ENCODE measurements at places on chromosomes 5 and 9. TPM values are rescaled to one million over a fixed set of nuclear protein-coding genes. Genes with fewer than 3 reads are reported as not detected.

Gene MEIKIN
- total RNA-seq: not detected

Gene SPATA31D4
- not detected for total RNA-seq

Gene C9orf50
- not detected for total RNA-seq

Gene GPSM1
- total RNA-seq: 55.6 TPM

Gene HTR4
- 8.8 TPM for total RNA-seq

Gene FBLL1
- 0.21 TPM for total RNA-seq

Gene PCDHGA11
- total RNA-seq: 3.2 TPM

Gene SLC6A3
- not detected for total RNA-seq

Gene FOXD4L4
- 0.24 TPM for total RNA-seq

Gene BNIP1
- total RNA-seq: 11.0 TPM

Gene CDC20B
- not detected for total RNA-seq

GRCh38 chr5:56664025-56664424, 151.3 kb upstream of the MAP3K1 start:
- DNase-seq: no peak

DNA sequence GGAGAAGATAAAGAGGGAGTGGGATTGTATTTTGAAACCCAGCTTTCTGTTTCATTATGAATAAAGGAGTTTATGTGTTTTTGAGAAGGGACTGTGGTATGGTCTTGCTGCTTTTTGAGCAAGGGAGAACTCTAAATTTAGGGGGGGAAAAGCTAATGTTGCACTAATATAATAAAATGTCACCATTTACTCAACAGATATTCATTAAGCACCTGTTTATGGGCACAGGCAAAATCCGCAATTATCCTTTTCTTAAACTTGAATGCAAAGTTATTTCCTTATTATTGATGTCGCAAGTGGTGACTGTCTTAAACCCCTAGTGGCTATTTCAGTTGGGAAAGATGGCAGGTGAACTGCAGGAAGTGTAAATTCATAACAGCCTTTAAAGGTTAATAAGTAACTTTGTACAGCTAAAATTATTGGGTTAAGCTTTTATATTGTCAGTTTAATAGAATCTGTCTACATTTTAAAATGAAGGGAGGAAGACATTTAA, 1.5 kb downstream of the CDC42SE2 start:
- DNase-seq: no peak

GRCh38 chr9:27539479-27540441, 10.1 kb upstream of the MOB3B start:
- peak; percentile 24 for DNase-seq

DNA sequence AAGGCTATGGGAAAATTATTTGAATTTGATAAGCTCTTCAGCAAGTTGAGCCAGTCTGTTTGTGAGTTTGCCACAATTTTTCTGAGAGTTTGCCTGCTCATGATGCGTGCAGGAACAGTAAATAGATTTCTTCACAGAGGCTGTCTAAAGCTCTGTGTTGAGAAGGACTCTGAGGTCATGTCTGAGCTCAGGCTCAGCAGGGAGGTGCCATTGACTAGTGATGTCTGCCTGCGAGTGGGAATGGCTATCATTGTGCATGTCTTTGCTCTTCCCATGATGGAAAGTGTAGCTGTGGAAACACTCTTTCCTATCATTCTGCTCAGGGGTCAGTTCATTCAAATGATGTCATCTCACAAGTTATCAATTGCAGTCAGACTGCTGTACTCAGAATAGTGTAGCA, 142.8 kb downstream of the RASEF start:
- DNase-seq: no peak

DNA sequence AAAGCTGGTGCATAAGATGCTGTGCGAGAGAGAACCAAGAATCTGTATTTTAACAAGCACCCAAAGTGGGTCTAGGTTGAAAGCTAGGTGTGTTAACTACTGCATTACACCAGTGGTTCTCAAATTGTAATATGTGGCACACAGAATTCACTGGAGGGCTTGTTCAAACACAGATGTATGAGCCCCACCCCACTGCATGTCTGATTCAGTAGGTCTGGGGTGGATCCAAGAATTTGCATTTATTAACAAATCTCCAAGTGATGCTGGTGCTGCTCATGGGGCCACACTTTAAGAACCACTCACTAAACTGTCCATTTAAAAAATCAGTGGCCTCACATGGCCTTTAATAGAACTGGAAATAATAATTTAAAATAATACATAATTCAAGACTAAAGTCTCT, 40.4 kb downstream of the LPAR1 start:
- no peak for DNase-seq

GRCh38 chr5:157785801-157786200, 42.3 kb downstream of the LSM11 start:
- DNase-seq: no peak

- no peak for DNase-seq
These were observed 1.6 kb upstream of the TPM2 start for GRCh38 chr9:35691334-35691650.

- DNase-seq: no peak
These were observed 63.6 kb upstream of the TNPO1 start for GRCh38 chr5:72752909-72753308.

- no peak for DNase-seq
These were observed 51.2 kb upstream of the CTSL start for GRCh38 chr9:87674565-87675299.

GRCh38 chr9:105004466-105005090, 76.6 kb upstream of the ABCA1 start:
- DNase-seq: no peak

- no peak for DNase-seq
These were observed 910.2 kb downstream of the TAF11L14 start for GRCh38 chr5:18544421-18544820.

GRCh38 chr9:135320331-135320730, 159.3 kb upstream of the PPP1R26 start:
- DNase-seq: no peak

DNA sequence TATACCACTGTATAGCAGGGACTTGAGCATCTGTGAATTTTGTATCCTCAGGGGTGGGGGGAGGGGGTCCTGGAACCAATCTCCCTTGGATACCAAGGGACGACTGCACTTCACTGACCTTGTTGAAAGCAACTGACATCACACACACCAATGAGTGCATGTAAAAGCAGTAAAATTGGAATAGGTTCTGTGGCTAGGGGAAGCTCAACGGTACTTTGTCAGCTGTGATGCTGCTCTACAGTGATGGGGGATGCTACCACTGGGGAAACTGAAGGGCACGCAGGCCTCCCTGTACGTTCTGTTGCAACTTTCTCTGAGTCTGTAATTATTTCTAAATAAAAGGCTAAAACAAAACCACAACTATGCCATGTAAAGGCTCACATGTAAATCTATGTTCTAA, 47.0 kb upstream of the RETREG1 start:
- no peak for DNase-seq

DNA sequence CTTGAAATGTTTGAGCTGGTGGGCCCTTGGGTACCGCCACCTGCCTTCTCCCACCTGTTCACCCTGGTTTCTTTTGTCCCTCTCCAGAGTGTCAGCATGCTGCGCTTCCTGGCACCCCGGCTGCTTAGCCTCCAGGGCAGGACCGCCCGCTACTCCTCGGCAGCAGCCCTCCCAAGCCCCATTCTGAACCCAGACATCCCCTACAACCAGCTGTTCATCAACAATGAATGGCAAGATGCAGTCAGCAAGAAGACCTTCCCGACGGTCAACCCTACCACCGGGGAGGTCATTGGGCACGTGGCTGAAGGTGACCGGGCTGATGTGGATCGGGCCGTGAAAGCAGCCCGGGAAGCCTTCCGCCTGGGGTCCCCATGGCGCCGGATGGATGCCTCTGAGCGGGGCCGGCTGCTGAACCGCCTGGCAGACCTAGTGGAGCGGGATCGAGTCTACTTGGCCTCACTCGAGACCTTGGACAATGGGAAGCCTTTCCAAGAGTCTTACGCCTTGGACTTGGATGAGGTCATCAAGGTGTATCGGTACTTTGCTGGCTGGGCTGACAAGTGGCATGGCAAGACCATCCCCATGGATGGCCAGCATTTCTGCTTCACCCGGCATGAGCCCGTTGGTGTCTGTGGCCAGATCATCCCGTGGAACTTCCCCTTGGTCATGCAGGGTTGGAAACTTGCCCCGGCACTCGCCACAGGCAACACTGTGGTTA, 3.3 kb downstream of the ALDH1B1 start:
- DNase-seq: no peak

DNA sequence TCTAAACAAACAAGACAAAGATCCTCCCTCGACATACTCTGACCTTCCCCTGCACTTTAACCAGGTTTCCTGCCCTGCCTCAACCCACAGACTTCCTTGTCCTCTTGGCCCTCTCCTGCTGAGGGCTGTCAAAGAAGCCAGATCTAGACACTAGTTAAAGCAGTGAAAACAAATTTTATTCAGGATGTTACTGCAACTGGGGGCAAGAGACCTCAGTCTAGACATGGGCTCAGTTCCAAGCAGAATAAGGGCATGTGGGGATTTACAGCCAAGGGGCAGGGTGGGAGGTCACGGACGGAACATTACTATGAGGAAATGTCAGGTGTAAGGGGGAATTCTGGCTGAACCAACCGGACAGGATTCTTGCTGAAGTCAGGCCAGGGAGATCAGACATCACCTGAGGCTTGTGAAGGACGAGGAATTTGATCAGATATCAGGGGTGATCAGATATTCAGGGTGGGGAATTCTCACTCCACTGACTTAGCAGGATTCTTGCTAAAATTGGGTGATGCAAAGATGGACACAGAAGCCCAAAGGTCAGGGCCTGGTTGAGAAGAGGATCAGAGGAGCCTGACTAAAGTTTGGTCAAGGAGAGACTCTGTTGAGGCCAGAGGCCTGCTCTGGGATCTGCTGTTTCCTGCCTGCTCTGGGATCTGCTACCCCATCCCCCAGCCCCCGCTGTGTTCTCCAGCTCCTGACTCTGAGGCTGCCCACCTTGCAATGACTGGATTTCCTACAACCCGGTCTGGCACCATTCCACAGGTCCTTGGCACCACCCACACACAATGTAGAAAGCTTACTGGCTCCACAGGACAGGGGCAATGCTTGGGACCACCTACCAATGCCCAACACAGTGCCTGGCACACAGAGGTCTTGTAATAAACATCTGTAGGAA, 21.5 kb downstream of the GABBR2 start:
- DNase-seq: no peak

- DNase-seq: no peak
These were observed 15.1 kb upstream of the TNFAIP8 start for GRCh38 chr5:119340597-119341218.

DNA sequence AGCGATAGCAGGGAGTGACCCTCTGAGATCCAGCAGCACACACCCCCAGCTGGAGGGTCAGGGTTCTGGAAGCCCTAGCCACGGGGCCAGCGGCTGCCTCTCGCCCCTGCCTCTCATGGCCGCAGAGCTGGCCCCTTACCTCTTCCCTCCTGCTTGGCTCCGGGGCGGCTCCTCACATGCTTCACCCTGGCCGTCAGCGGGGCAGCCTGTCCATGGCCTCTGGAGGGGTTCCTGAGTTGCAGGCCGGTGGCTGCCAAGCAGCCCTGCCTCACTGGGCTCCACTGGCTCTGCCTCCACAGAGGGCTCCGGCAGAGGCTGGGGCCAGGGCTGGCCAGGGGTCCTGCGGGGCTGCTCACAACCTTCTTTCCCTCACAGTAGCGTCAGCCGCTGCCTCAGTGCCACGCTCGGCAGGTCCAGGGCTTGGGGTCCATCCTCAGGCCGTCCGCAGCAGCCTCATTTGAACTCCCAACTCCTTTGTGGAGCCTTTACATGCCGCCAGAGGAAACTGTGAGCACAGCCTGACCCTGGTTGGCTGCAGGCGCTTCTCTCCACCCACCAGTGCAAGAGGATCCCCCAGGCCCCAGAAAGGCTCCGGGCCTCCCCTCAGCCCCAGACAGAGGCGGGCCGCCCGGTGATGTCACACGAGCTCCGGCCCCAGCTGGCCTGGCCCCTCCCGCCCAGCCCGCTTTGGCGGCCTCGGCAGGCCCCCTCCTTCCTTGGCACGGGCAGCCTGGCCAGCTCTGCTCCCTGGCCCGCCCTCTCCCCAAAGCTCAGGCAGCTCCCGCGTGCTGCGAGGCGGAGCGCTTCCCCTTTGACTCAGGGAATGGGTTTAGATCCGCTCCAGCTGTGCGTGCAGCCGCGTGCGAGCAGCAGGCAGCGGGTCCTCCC, at the start of gene ANGPTL2:
Gene ANGPTL2, minus strand, starts transcription at position 460 of the 888 bp plus-strand sequence. CDS start 13,904 bp downstream, outside the sequence.
- DNase-seq: peak; percentile 94

GRCh38 chr5:83672646-83673045, 48.0 kb downstream of the HAPLN1 start:
- no peak for DNase-seq

DNA sequence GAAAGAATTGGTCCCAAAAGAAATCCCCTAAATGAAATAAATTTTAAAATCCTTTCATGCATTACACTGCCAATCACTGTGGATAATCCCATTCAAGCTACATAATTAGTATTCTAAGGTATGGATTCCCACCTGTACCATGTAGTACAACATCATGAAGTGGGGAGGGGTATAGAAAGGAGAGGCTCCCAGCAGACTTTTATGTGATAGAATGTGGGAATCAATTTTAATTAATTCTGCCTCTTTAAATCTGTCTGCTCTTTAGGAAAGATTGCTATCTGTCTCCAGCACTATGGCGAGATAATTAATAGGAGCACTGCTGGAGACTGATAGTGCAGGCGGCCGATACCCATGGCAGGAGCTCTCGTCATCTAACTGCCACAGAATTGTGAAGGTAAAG, 95.4 kb downstream of the CDH12 start:
- DNase-seq: no peak

GRCh38 chr9:134358662-134359319, 32.5 kb downstream of the RXRA start:
- DNase-seq: peak; percentile 61

- DNase-seq: no peak
These were observed 27.7 kb downstream of the VAV2 start for GRCh38 chr9:133964463-133964862.

DNA sequence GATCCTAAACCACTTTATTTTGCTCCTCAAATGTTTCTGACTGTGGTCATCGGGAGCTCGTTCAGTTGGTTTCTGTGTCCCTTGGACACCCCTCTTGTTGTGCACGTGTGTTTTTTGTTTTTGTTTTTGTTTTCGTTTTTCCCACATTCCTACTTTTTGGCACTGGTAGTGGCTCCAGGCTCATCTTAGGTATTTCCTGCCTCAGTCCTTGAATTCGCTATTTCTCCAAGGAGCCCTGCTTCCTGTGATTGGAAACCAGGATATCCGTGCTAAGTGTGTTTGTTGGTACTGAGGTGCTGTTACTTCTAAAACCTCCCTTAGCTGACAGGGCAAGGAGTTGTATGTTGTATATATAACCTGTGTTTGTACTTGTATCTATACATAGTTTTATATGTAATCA, 5.9 kb downstream of the HMCN2 start:
- no peak for DNase-seq

- no peak for DNase-seq
These were observed 31.1 kb downstream of the ANKS6 start for GRCh38 chr9:98765256-98765655.

DNA sequence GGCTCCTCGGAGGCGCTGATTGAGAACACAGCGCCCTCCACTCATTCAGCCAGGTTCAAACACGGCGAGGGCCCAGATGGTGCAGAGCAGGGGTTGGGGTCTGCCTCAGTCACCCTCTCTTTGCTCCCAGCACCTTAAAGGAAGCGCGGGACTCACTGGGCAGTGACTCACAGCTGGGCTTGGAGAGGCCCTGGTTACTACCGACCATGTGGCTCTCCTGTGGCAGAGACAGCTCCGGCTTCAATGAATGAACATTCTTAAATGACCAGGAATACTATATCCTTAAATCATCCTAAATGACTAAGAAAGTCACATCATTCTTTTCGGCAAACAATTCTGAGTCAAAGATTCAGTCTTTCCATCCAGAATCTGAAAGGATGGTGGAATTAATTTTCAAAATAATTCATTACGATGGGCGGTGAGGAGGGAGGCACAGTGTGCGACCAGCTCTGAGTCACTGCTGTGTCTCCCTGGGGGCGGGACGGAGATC, 1.6 kb upstream of the INPP5E start:
- no peak for DNase-seq

GRCh38 chr5:78887384-78888118, 97.6 kb downstream of the ARSB start:
- no peak for DNase-seq

Data from left cardiac atrium (tissue), 4 donors.